NCI-H2081 treated with DMSO at 0.1 percent for 48 hours (cell line): ENCODE measurements at places on chromosomes 6 and 20.
A peak's percentile ranks its signal among the peaks of the same experiment; 100 is the strongest.

GRCh38 chr6:126227833-126228702 is 111.8 kb upstream of the CENPW start:
- no peak for DNase-seq

DNA sequence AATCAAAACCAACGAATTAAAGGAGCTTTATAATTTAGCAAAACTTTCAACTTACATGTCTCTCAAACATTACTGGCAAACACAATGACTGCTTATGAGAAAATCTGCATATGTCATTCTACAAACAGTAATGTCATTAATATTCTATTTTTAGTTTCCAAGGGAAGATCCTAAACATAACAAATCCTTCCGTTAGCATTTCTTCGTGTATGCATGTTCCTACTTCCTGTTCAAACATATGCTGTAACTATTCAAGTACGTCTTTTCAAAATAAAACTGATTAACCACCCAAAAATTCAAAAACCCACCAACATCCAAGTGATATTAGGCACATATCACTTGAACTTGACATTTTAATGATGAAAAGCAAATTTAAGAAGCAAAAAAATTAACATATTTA is 131.3 kb downstream of the HACE1 start:
- no peak for DNase-seq

DNA sequence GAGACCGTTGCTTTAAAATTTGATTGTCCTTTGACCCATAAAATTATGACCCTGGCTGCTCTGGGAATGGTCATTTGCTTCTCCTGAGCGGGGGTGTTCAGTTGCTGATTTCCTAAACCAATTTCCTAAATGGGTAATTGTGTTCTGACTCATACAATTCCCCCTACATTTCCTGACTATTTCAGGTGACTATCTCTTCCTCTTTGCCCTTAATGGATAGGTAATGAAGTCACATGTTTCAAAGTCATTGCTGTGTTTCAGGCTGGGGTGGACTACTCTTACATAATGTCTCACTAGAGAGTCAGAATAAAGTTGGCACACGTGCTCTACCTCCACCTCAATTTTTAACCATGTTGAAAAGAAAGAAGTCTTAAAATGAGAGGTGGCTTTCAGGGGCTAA is 109.8 kb downstream of the DOK5 start:
- DNase-seq: no peak

- DNase-seq: no peak
Measured at GRCh38 chr20:57265997-57266290, 497 bp downstream of the BMP7 start.

DNA sequence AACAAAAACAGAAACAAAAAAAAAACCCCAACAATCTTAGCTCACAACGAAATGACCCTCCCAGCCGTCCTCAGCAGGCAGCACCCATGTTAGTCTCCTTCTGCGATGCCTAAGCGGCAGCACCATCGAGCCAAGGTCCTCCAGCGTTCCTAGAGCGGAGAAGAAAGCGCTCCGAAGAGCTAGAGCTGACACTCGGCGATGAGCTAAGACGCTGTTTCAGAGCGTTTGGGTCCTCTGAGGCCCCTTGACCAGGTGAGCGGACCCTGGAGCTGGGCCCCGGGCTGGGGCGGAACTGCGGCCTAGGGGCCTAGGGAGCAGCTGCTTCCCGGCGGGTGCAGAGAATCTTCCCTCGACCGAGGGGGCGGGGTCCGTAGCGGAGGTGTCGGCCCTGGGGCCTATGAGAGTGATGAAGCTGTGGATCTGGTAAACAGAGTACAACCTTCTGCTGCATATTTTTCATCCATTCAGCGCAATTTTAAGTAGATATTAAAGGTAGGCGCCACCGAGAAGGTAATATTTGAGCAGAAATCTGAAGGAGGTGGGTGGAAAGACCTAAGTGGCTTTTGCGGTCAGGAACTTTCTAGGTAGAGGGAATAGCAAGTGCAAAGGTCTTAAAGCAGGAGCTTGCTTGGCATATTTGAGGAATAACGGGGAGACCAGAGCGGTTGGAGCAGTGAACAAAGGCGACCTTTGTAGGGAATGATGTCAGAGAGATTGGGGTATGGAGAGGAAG is at the start of gene ZSCAN26:
Gene ZSCAN26, plus strand, starts transcription at position 182 of the 733 bp plus-strand sequence. CDS start 4,777 bp downstream, outside the sequence.
- peak; percentile 59 for DNase-seq
